ENCODE measurements at places on chromosomes 12 and 14. TPM values are rescaled to one million over a fixed set of nuclear protein-coding genes. Genes with fewer than 3 reads are reported as not detected.

GRCh38 chr12:130947028-130947613 is 6.6 kb upstream of the ADGRD1 start:
- DNase-seq, result no peak

The NANOG gene
- not detected for total RNA-seq

DNA sequence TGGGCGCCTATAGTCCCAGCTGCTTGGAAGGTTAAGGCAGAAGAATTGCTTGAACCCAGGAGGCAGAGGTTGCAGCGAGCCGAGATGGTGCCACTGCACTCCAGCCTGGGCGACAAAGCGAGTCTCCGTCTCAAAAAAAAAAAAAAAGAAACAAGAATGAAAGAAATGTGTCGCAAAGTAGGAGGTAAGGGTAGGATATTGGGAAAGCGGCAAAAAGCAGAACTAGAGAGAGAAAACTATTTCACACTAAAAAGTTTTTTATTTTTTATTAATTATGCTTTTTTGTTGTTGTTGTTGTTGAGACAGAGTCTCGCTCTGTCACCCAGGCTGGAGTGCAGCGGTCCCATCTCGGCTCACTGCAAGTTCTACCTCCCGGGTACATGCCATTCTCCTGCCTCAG is 17.7 kb downstream of the SBNO1 start:
- no peak for DNase-seq

The ADCY6 gene
- total RNA-seq, result 0.15 TPM

GRCh38 chr12:129815846-129816245 is 88.0 kb downstream of the TMEM132D start:
- DNase-seq, result no peak

The ZDHHC22 gene
- not detected for total RNA-seq

The FSCB gene
- total RNA-seq, result not detected
